ENCODE measurements at places on chromosomes 1 and 21. TPM values are rescaled to one million over a fixed set of nuclear protein-coding genes. Genes with fewer than 3 reads are reported as not detected.

The HNRNPU gene
- 258 TPM for total RNA-seq

The NOS1AP gene
- total RNA-seq: 3.5 TPM

The TSPAN2 gene
- total RNA-seq: 83.0 TPM

DNA sequence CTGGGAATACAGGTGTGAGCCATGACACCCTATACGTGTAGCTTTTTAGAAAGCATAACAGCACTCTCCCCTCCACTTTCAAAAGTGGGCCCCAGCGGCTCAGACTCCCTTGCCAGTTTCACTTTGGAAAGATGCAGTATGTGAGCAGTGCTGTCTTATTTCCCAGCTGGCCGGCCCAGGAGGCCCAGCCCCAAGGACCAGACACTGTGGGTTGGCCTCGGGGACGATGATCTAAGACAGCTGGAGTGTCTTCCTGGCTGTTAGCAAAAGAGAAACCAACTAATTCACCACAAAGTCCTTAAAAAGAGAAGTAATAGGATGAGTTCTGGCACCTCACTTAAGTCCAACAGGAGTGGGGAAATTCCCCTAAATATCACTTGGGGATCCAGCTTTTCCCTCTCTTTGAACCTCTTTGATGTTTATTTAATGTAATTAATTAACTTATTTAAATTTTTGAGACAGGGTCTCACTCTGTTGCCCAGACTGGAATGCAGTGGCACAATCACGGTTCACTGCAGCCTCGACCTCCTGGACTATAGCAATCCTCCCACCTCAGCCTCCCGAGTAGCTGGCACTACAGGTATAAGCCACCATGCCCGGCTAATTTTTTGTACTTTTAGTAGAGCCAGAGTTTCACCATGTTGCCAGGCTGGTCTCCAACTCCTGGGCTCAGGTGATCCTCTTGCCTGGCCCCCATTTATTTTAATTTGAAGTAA lies 17.6 kb upstream of the CLIC4 start:
- DNase-seq: peak; percentile 87

DNA sequence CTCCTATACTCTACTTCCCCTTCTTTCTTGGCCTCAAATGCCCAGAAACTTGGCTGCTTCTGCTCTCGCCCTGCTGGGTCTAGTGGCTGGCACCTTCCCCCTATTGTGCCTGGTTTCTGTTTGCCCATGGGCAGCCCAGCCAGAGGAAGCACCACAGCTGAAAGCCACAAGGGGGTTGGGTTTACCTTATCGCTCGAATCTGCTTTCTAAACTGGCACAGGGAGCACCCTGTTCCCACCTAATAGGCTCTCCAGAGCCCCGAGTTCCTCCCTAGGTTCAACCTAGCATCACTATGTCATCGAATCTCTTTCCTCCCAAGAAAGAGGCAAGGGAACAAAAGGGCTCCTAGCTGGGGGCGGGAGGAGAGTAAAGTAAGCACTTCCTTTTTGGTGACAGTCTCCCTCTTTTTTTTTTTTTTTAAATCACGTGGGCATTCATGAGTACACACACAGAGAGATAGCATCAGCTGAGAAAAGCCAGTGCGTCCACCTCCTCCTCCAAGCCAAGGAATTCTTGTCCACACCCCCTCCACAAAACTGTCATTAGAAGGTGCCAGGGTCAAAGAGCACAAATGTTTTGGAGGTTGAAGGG lies 72.8 kb downstream of the PLEKHA6 start:
- no peak for DNase-seq

- no peak for DNase-seq
These were observed at the start of gene PCP4 for GRCh38 chr21:39867198-39867650. TSS of gene PCP4 (plus strand) at chr21:39867438. CDS start at chr21:39867502, 64 bp downstream.

DNA sequence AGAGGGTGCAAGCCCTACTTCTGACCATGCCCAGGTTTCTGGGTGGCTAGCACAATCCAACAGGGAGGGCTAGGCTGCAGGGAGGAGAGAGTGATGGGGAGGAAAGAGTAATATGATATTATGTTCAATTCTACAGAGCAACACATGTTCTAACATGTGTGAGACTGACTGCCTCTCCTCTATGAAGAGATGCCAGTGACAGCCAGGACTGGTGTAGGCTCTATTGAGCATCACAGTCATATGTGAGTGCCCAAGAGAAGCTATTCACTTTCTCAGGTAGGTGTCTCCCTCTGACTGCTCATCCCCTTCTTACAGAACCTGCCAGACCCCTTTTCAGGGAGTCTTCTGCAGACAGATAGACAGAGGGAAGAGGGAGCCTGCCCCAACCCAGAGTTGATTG lies 446.1 kb downstream of the SIPA1L2 start:
- DNase-seq: no peak

DNA sequence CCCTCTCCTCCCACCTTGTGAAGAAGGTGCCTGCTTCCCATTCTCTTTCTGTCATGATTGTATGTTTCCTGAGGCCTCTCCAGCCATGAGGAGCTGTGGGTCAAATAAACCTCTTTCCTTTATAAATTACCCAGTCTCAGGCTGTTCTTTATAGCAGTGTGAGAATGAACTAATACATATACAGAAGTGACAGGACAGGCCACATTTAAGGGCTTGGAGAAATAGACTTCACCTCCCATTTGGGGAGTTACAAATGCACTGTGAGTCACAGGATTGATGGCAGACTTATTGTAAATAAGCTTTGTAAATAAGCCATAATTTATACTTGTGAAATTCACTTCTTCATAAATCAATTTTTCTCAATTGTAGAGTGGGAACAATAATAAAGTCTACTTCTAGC lies 543.3 kb downstream of the LRRIQ3 start:
- DNase-seq: no peak

- DNase-seq: no peak
These were observed 1.2 kb downstream of the GBP5 start for GRCh38 chr1:89271341-89272015.

DNA sequence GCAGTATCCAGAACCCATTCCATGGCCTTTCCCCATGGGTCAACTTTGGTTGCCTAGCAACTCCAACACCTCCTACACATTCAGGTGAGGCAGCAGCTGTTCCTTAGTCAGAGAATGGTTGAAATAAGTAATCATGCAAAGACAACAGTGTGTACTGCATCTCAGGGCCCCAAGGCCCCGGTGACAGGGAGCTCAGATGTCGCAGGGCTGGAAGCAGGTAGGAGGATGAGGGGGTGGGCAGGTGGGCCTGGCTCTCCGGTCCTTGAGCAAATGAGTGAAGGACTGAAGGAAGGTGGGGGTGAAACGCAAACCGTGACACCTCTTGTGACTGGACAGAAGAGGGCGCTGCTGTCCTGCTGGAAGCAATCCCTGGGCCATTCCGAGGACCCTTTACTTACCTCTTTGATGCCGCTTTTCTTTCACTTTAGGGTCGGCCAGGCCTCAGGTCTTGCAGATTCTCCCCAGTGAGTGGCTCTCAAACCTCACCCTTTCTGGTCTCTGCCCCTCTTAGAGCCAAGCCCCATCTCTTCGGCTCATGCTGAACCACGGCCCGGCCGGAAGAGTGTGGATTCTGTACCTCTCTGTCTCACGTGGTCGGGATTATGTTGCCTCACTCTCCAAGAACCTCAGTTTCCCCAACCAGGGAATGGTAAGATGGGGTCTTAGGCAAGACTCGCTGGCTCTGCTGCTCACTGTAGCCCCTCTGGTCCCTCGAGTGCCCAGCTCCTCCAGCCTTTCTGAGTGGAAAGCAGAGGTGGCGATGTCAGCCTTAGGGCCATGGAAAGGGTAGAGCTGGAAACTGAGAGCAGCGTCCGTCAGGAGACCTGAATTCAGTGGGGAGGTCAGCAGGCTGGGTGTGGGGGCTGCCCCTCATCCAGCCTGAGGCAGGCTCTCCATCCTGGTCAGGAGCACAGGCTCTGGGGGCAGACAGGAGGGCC lies 5.6 kb upstream of the KCNA10 start:
- no peak for DNase-seq

GRCh38 chr1:93615582-93616150 lies 66.0 kb downstream of the BCAR3 start:
- no peak for DNase-seq

Measured in aorta (tissue), 5 donors.